ENCODE measurements at places on chromosomes 1 and 21.

DNA sequence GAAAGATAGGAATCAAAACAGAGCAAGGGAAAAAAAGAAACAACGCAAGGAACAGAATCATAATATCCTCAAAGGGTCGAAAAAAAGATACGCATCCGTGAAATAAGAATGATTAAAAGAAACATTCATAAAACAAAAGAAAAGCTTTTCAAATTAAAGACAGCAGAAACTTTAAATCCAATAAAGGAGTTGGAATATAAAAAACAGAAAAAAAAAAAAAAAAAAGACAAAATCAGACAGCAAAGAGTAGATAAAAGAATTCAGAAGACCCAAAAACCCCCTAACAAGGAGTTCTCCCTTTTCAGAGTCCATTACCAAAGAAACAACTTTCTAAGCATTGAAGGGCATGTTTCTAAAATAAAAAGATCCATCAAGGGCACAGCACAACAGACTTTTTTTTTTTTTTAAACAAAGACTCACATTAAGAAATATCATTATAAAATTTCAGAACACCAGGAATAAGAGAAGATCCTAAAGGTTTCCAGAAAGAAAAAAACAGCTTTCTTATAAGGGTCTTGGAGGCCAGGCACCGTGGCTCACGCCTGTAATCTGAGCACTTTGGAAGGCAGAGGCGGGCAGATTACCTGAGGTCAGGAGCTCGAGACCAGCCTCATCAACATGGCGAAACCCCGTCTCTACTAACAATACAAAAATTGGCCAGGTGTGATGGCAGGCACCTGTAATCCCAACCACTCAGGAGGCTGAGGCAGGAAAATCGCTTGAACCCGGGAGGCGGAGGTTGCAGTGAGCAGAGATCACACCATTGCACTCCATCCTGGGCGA lies 44.7 kb downstream of the ENAH start:
- no peak for DNase-seq

DNA sequence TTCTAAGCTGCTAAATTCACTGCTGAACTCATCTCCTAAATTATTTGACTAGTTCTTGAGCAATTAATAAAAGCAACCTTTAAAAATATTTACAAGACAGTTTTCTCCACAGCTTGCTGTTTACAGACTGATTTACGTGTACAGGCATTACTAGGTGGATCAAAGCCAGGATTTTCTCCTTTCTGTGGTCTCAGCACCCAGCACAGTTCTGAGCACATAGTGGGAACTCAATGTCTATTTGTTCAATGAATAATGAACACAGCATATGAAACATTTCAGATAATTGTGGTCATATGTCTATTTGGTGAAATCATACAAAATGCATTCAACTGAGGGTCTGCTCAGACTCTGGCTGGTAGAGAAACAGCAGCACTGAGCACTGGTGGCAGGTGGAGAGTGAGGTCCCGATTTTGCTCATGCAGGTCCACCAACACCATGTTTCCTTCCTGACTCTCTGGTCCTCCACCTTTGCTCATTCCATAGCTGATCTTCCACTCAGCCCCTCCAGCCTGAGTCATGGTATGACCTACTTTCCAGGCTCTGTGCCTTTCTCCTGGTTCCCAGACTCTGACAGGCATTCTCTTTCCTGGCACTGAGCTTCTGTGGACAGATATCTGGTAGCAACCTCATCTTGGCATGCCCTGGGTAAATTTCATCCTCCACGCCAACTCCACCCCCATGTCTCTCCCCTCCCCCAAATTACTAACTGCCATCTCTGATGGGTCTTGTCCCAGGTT lies 311.3 kb downstream of the TGFB2 start:
- DNase-seq = no peak

DNA sequence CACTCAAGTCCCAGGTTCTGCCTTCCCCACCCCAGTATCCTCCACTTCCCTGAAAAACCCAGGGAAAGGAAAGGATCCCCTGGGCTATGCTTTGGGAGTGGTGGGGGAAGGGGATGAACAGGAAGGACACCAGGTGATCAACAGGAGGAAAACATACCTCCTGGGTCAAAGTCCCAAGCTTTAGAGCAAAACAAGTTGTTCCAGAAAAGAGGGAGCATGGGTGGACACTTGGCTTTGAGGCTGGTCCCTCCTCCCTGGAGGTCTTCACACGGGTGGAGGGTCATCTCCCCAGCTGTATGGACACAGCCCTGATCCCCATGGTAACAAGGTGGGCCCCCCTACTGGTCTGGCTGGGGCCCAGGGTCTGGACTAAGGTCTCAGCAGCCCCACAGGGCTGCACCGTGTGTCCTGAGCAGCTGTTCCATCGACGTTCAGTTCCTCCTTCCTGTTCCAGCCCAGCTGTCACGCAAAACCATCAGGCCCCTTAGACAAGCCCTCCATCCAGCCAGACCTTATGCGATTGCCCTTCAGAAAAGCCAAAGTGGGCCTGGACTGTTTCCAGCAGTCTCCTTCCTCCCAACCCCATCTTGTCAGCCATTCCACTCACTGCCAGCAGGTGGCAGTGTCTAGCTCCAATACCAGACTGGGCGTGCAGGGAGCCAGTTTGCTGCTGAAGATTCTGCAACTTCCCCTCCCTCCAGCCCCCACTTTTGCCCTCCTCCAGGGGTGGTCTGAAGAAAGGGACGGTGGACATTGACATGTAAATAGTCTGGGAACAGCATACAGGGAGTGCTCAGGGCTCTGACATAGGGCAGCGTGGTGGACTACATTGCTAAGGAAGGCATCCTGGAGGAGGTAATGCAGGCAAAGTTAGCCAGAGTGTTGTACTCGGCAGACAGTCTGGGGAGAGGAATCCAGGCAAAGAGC lies 2.9 kb upstream of the PDZK1IP1 start:
- DNase-seq = peak; percentile 60

- no peak for DNase-seq
Measured at GRCh38 chr1:40840526-40841323, 21.4 kb downstream of the CITED4 start.

GRCh38 chr1:886760-887159 lies 37.0 kb upstream of the SAMD11 start:
- DNase-seq = no peak

- no peak for DNase-seq
Measured at GRCh38 chr1:54374766-54375165, 31.4 kb downstream of the SSBP3 start.

DNA sequence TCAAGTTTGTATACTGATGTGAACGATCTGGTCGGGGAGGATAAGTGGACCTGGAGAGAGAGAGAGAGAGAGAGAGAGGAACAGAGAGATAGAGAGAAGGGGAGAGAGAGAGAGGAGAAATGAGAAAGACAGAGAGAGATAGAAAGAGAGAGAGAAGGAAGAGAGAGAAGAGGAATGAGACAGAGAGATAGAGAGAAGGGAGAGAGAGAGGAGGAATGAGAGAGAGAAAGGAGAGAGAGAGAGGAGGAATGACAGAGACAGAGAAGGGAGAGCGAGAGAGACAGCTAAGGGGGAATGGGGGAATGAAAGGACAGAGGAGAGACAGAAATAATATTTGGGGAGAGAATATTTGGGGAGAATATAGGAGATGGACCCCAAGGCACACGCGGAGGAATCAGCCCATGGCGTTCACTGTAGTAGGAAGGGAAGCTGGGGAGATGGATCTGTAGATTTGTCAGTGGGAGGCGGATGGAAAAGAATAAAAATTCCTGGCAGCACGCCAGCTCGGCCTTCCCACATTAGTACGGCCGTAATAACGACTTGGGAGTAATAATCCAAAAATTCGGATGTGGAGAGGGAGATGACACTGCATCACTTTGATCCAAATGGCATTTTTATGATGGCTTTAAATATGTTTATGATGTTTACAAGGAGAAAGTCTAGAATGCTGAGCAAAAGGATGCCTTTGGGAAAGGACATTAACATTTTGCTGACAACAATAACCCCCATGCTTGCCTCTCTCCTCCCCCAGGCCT lies 159.8 kb upstream of the KCNJ6 start:
- DNase-seq = no peak

- DNase-seq = no peak
Measured at GRCh38 chr1:55724551-55725325, 509.6 kb upstream of the USP24 start.

GRCh38 chr21:28952686-28953085 lies 40.0 kb downstream of the LTN1 start:
- no peak for DNase-seq

- no peak for DNase-seq
Measured at GRCh38 chr1:38744452-38745350, 114.9 kb downstream of the RRAGC start.

- no peak for DNase-seq
Measured at GRCh38 chr1:5577255-5578040, 414.8 kb downstream of the NPHP4 start.

DNA sequence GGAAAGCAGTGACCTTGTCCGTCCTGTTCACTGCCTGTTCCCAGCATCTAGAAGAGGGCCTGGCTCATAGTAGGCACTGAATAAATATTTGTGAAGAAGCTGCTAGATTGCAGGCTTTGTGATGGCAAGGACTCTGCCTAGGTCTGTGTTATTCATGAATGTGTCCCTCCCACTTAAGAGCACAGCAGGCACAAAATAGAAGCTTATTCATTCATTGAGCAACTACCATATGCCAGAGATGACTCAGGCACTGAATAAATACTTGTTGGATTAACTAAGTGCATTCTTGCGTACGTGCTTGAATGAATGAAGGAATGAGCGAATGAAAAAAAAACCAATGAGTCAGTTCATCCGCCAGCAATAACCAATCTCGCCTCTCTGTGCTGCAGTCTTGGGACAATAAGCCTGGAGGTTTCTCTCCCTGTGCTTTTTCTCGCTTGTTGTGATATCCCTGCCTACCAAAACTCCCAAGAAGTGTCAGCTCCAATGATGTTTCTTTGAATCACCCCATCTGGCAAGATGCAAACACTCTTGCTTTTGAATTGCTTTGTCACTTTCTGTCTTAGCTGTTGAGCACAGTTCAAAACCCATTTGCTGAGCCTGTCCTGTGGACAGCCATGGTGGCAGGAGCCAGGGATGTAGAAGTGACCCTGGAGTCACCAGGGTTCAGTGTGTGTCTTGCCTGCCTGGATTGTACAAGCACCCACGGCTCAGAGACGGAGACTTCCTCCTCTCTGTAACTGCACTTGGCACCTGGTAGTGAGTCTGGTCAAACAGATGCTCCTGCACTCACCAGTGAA lies 143.9 kb downstream of the KAZN start:
- DNase-seq = no peak

DNA sequence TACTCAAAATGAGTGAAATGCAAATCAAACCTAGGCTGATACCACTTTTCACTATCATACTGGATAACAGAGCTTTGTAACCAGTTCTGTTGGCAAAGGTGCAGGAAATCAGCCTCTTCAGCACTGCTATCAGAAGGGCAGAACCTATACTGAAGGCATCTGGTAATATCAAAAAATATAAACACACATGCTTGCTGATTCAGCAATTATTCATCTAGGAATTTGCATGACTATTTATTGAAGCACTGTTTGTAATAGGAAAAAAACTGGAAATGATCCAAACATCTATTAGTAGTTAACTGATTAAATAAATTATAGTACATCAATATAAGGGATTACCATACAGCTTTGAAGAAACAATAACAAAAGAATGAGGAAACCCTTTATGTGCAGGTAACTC lies 21.4 kb downstream of the ARHGAP29 start:
- no peak for DNase-seq

GRCh38 chr1:86704458-86704971 lies at the start of gene SH3GLB1:
TSS of gene SH3GLB1 (plus strand) at chr1:86704576. CDS start at chr1:86704900, 324 bp downstream.
- DNase-seq = peak; percentile 83

DNA sequence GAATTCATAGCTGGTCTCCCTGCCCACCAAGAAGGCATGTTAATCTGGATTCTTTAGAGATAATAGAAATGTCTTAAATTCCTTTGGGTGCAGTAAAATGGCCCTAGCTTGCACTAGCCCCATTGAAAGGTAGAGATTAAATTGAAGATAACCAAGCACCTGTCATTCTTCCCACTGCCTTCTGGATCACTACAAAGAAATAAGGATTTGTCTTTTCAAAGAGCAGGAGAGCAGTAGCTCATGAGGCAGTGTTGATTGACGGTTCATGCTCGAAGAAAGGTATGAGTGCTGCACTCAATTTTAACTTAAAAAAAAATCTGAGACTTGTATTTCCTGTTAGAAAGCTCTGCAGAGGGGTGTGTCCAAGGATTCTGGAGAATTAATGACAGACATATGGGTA lies 74.9 kb upstream of the F3 start:
- DNase-seq = no peak

DNA sequence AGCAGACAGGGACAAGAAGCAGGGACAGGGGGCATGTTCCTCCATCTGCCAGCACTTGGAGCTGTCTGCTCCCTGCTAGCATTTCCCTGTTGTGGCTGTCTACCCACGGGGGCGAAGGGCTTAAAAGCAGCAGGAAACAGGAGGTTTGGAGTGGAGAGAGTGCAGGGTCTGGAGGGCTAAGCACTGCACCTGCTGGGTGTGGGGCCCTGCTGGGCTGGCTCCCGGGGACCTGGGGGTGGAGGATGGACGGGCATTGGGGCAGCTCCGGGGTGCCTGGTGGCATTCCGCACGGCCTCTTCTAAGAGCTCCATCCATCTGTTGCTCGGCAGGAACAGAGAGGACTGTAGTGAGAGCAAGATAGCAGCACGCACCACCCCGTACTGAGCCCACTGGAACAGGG lies 21.2 kb downstream of the LRRC71 start:
- DNase-seq = no peak

DNA sequence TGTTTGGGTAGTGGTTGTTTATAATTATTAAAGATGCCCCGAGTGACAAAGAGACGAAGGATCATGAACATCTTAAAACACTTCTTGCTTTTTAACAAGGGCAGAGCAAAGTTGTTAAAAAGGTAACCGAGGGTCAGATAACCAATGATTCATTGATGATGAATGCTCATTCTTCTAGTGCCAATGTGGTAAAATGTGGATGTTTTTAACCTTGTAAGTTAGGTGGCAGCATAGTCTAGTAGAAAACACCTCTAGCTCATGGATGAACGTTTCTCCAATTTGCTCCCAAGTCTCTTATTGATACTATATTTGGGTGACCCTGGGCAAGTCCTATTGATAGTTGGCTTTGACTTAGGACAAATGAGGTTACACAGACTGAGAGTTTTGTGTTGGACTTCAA lies 167.9 kb downstream of the KIF26B start:
- no peak for DNase-seq

- no peak for DNase-seq
Measured at GRCh38 chr1:76632136-76632535, 235.1 kb upstream of the ST6GALNAC5 start.

GRCh38 chr1:3415260-3416090 lies 39.0 kb upstream of the ARHGEF16 start:
- no peak for DNase-seq

DNA sequence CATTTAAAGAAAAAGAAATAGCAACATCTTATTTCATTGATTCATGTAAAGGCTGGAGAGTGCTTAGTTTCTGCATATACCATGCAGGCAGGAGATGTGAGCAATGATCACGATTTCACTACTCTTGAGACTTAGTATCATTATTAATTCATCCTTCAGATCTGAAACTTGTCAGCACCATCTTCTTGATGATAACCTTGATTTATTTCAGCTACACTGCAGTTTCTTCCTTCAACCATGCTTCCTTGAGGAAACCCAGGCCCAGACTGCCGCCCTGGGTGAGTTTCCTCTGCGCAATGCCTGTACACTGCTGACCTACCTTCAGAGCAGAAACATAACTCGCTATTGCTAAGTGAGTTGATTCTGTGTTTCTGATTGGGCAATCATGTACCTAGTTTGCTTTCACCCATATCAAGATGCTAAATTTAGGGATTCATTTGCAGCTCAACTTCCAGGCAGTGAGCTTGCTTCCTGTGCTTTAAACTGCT lies 13.5 kb upstream of the BCL10 start:
- no peak for DNase-seq

- no peak for DNase-seq
Measured at GRCh38 chr1:97378596-97378995, 542.2 kb downstream of the DPYD start.

GRCh38 chr1:179870870-179871269 lies 6.7 kb downstream of the TOR1AIP2 start:
- no peak for DNase-seq

- no peak for DNase-seq
Measured at GRCh38 chr1:39407510-39407895, 83.9 kb upstream of the BMP8A start.

All from stimulated activated CD4-positive, alpha-beta T cell treated with anti-CD3 and anti-CD28 coated beads, Interleukin-4, amount 100 ng/mL, for 4 hours (primary cell).